ENCODE measurements at places on chromosomes 2 and 18.

DNA sequence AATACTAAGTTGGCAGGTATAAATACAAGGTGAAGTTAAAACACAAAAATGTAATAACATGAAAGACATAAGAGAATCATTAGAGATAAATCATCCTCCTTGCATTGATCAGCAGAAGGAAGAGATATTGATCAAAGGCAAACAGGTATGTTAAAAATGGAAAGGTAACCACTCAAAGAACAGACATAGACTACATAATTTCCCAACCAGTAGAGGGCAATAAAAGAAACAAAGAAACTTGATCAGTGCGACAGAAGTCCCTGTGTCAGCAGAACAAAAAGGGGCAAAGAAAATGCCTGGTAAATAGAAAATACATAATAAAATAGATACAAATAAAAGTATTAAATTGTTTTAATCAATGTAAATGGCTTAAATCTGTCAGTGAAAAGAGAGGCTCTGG lies 53.6 kb downstream of the FAM228A start:
- H3K4me3 ChIP-seq: no peak overlapping the region
- H3K27ac ChIP-seq: no peak overlapping the region
- H3K36me3 ChIP-seq: no peaks in the 10 kb centered on the region

DNA sequence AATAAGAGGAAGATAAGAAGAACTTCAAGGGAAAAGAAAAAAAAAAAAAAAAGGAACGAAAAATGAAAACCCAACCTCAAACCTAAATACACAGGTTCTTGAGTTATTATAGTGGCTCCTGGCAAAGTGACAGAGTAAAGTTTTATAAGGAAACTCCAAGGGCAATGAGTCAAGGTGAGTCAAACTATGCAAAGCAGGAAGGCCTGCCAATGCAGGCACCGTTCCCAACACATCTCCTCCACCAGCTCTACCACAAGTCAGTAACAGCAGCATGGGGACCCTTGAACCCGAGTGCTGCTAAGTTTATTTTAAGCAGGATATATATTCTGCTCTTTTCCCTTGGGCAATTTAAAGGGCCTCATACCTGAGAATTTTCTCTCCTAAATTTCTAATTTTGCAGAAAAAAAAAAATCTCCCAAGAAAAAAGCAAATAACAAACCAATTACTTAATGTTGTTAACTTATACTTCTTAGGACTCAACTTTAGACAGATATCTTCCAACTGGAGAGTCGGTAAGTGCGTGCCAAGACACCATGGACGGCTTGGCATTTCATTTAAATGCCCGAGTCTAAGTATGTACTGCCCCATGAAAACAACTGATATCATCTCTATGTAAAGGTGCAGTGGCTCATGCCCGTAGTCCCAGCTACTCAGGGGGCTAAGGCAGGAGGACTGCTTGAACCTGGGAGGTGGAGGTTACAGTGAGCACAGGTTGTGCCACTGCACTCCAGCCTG lies 75.7 kb upstream of the TFCP2L1 start:
- no peak overlapping the region for H3K27ac ChIP-seq
- no peaks in the 10 kb centered on the region for H3K4me1 ChIP-seq

- no peaks in the 10 kb centered on the region for H3K36me3 ChIP-seq
- H3K27me3 ChIP-seq: peaks cover 20% of the 10 kb centered on the region
- peak; percentile 99 for DNase-seq
- peak within 1 kb of the TSS; percentile 78 for H3K4me3 ChIP-seq
- H3K4me1 ChIP-seq: peaks cover 17% of the 10 kb centered on the region
Measured at GRCh38 chr2:241508240-241509154, at the start of gene STK25. Gene STK25 (minus strand): TSS chr2:241508584. CDS start chr2:241508035, 549 bp downstream.

DNA sequence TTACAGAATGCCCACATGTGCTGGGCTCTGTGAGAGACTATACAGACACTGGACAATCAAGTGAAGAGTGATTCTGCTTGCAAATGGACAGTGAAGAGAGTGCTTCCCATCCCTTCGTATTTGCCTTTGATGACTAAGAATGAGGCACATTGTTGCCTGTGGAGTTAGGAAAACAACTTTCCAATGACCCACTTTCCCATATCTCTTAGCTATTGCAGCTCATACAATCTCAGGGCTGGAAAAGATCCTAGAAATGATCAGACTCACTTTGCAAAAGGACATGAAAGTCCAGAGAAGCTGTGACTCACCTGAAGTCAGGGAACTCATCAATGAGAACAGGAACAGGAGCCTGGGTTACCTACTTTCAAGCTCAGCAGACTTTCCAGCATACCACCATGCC lies 440.5 kb upstream of the TCF4 start:
- no peak for DNase-seq
- H3K4me3 ChIP-seq: no peak overlapping the region
- peaks cover 7% of the 10 kb centered on the region for H3K4me1 ChIP-seq
- H3K27ac ChIP-seq: no peak overlapping the region
- peaks cover 18% of the 10 kb centered on the region for H3K36me3 ChIP-seq

- DNase-seq: peak; percentile 68
- H3K4me1 ChIP-seq: peaks cover 49% of the 10 kb centered on the region
- H3K27me3 ChIP-seq: no peaks in the 10 kb centered on the region
- H3K27ac ChIP-seq: peak overlapping the region; percentile 95
Measured at GRCh38 chr2:174023591-174024523, 58.7 kb upstream of the SP3 start.

GRCh38 chr18:53686965-53687364 lies 537.5 kb downstream of the MBD2 start:
- H3K27ac ChIP-seq: no peak overlapping the region
- H3K36me3 ChIP-seq: no peaks in the 10 kb centered on the region
- H3K4me3 ChIP-seq: no peak overlapping the region
- peaks cover 8% of the 10 kb centered on the region for H3K4me1 ChIP-seq
- no peak for DNase-seq

- no peak for DNase-seq
- H3K36me3 ChIP-seq: no peaks in the 10 kb centered on the region
- H3K4me3 ChIP-seq: no peak overlapping the region
- H3K4me1 ChIP-seq: no peaks in the 10 kb centered on the region
- no peak overlapping the region for H3K27ac ChIP-seq
Measured at GRCh38 chr2:56357655-56358295, 174.0 kb downstream of the CCDC85A start.

GRCh38 chr2:64635976-64636911 lies 17.5 kb downstream of the SERTAD2 start:
- H3K4me1 ChIP-seq: peaks cover 59% of the 10 kb centered on the region
- no peak for DNase-seq
- H3K27me3 ChIP-seq: no peaks in the 10 kb centered on the region

GRCh38 chr2:240839152-240840143 lies 19.4 kb upstream of the KIF1A start:
- peaks cover 15% of the 10 kb centered on the region for H3K4me1 ChIP-seq
- no peak for DNase-seq
- no peaks in the 10 kb centered on the region for H3K27me3 ChIP-seq

- H3K36me3 ChIP-seq: no peaks in the 10 kb centered on the region
- H3K27ac ChIP-seq: no peak overlapping the region
- peaks cover 15% of the 10 kb centered on the region for H3K4me1 ChIP-seq
- DNase-seq: no peak
Measured at GRCh38 chr2:128663371-128664050, 344.8 kb upstream of the HS6ST1 start.

DNA sequence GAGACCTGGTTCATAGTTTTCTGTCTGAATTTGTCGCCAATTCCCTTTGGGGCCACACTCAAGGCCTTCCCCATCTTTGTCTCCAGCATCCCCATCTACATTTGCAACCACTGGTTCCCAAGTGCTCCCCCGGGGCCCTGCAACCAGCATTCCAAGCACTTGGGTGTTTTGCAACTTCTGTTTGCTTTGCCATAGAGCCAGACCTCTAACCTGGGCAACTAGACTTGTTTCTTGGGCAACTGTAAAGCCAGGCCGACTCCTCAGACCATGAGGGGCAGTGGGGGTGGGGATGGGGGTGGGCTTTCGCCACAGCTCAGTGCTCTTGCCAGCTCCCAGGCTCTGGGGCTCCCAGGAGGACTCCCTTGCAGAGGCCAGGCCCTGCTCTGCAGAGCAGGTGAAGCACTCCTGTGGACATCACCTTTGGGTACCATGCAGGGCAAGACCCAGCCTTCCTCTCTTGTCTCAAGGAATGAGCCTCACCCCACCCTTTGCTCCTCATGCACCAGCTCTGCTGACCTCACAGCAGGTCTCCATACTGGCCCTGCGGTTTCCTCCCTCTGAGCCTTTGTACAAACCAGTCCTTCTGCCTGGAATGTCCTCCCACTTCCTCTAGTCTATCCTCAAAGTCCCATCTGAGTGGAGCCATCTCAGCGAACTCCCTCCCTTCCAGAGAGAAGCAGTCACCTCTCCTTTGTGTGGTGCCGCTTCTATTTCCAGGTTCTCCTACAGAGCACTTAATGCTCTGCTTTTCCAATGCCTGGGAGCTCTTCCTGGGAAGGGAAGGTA lies 126.7 kb upstream of the MYCN start:
- no peak overlapping the region for H3K4me3 ChIP-seq
- H3K27ac ChIP-seq: no peak overlapping the region
- peaks cover 6% of the 10 kb centered on the region for H3K27me3 ChIP-seq
- DNase-seq: no peak
- peaks cover 63% of the 10 kb centered on the region for H3K4me1 ChIP-seq
- no peaks in the 10 kb centered on the region for H3K36me3 ChIP-seq

Measured in WTC11 (cell line).